Ovary (tissue), 10 donors: ENCODE measurements at places on chromosomes 12 and 14. TPM values are rescaled to one million over a fixed set of nuclear protein-coding genes. Genes with fewer than 3 reads are reported as not detected.
A peak's percentile ranks its signal among the peaks of the same experiment; 100 is the strongest.

- no peak overlapping the region for H3K4me3 ChIP-seq
- H3K36me3 ChIP-seq: no peaks in the 10 kb centered on the region
- no peak overlapping the region for H3K27ac ChIP-seq
- H3K4me1 ChIP-seq: no peaks in the 10 kb centered on the region
Measured at GRCh38 chr12:132308853-132309595, 20.4 kb downstream of the GALNT9 start.

GRCh38 chr12:119014368-119014767 lies 33.0 kb downstream of the SRRM4 start:
- no peaks in the 10 kb centered on the region for H3K27me3 ChIP-seq
- H3K4me1 ChIP-seq: no peaks in the 10 kb centered on the region
- H3K4me3 ChIP-seq: no peak overlapping the region
- DNase-seq: no peak
- no peaks in the 10 kb centered on the region for H3K36me3 ChIP-seq

MYF5 gene
- total RNA-seq: not detected

DNA sequence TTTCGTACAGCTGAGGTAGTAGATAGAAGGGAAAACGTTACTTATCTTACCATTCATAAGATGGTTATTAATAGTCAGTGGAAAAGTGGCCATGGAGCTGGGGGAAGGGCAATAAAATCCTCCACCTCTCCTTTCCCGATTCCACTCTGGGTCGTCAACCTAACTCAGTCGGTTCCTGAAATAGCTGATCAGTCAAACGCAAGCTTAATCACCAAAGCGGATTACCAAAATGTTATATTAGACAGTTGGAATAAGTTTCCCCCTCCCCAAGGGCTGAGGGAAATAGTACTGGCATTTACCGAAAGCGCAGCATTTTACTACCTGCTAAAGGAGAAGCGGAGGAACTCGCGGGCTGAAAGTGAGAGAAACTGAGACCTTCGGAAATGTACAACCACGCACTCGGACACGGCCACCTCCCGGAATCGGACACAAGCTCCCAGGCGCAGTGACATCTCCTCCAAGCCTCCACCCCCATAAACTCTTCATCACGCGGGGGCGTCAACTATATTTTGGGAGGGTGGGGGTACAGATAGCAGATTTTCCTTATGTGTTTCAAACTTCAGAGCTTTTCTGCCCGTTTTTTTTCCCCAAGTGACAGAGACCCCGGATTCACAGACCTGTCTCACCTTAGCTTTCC lies 1.2 kb downstream of the PPM1H start:
- no peak overlapping the region for H3K27ac ChIP-seq
- H3K4me1 ChIP-seq: no peaks in the 10 kb centered on the region
- H3K36me3 ChIP-seq: no peaks in the 10 kb centered on the region

DNA sequence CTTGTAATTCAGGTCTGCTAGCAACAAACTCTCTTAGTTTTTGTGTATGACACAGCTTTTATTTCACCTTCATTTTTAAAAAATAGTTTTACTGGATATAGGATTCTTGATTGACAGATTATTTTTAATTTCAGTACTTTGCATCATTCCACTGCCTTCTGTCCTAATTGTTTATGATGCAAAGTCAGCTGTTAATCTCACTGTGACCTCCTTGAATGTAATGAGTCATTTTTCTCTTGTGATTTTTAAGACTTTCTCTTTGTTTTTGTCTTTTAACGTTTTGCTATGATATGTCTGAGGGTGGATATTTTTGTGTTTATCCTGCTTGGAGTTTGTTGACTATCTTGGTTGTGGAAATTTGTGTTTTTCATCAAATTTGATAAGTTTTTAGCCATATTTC lies 126.3 kb upstream of the FBXO33 start:
- no peaks in the 10 kb centered on the region for H3K4me1 ChIP-seq
- no peak overlapping the region for H3K27ac ChIP-seq
- no peaks in the 10 kb centered on the region for H3K36me3 ChIP-seq

GRCh38 chr14:69489495-69489894 lies 5.0 kb downstream of the PLEKHD1 start:
- H3K27ac ChIP-seq: no peak overlapping the region
- H3K27me3 ChIP-seq: no peaks in the 10 kb centered on the region
- H3K4me1 ChIP-seq: peaks cover 5% of the 10 kb centered on the region
- H3K36me3 ChIP-seq: no peaks in the 10 kb centered on the region
- DNase-seq: no peak

DNA sequence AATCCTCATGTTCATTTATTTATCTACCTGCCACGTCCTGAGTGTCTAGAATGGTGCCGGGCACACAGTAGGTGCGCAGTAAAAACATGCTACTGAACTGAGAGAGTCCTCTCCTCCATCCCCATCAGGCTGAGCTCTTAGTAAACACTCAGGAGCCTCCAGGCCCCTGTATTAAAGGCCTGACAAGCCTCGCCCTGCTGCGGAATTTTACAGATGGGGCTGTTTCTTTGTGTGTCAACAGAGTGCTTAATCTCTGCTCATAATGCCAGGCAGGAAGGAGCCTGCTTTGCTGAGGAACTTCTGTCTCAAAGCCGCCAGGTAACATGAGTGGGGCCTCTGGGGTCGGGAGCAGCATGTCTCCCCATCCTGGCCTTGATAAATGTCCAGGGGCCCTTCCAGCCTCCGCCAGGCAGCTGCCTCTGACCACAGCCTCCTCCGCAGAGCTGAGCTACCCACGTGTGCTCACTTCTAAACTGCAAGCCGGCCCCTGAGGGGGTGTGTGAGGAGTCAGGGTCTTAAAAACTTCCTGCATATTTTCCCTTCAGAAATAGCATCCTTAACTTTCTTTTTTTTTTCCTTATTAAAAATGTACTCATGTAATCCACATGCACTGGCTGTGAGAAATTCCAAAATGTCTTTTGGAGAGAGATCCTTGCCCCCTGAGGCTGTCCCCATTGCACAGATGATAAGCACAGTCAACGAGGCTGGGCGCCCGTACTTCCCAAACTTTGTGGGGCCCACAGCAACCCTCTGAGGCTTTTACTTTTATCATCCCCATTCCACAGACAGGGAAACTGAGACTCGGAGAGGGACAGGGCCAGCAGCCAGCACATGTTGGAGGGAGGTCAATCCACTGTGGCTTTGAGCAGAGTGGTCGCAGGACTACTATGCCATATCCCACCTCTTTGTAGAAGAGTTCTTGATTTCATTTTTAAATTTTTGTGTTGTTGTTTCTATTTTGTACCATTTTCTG lies 116.0 kb upstream of the NCOR2 start:
- no peaks in the 10 kb centered on the region for H3K27me3 ChIP-seq
- no peak overlapping the region for H3K4me3 ChIP-seq
- peaks cover 19% of the 10 kb centered on the region for H3K4me1 ChIP-seq
- no peak overlapping the region for H3K27ac ChIP-seq
- DNase-seq: no peak
- no peaks in the 10 kb centered on the region for H3K36me3 ChIP-seq

- peaks cover 4% of the 10 kb centered on the region for H3K4me1 ChIP-seq
- peak overlapping the region; percentile 26 for H3K27ac ChIP-seq
- H3K36me3 ChIP-seq: no peaks in the 10 kb centered on the region
- peak; percentile 25 for DNase-seq
Measured at GRCh38 chr12:29710104-29710503, 73.6 kb downstream of the TMTC1 start.

AQP2 gene
- 2.1 TPM for total RNA-seq

REP15 gene
- 2.4 TPM for total RNA-seq

DNA sequence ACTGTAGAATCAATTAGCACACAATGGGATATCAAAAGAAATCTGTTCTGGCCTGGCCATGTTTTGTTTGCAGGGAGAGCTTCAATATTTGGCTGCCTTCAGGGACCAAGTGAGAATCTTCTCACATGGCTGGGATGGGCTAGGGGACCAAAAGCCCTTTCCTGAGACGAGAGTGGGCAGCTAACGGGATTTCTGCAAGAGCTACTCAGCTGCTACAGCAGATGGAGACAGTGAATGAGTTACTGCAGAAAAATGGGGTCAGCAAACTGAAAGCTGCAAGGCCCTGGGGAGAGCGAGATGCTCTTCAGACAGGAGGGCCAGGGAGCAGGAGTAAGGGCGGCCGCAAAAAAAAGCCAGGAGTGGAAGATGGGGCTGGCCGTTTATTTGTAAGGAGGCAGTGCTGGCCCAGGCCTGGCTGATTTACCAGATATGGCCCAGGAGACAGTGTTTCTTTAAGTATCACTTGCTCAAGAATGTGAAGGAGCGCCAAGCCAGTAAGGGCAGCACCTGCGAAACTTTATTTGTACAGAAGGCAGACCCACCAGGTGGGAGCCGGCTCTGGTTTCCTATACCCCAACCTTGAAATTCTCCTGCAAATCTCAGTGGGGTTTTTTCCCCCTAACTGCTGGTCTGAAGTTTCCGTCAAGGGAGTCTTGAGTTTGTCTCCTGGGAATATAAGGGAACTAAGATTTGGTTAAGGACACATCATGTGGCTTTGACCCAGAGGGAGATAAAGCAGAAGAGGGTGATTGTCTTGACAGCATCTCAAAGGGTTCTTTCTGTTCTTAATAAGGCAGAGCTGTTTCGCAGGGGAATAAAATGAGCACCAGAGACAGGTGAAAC lies 57.8 kb downstream of the SSH1 start:
- no peaks in the 10 kb centered on the region for H3K27me3 ChIP-seq
- no peaks in the 10 kb centered on the region for H3K36me3 ChIP-seq
- peaks cover 13% of the 10 kb centered on the region for H3K4me1 ChIP-seq
- no peak overlapping the region for H3K4me3 ChIP-seq
- no peak overlapping the region for H3K27ac ChIP-seq

- H3K4me1 ChIP-seq: no peaks in the 10 kb centered on the region
- H3K36me3 ChIP-seq: no peaks in the 10 kb centered on the region
- H3K27ac ChIP-seq: no peak overlapping the region
- H3K27me3 ChIP-seq: no peaks in the 10 kb centered on the region
Measured at GRCh38 chr14:20377171-20377570, 33.7 kb downstream of the PARP2 start.

KLHL33 gene
- 1.0 TPM for total RNA-seq

GRCh38 chr12:58814036-58814435 lies 106.3 kb downstream of the LRIG3 start:
- no peaks in the 10 kb centered on the region for H3K4me1 ChIP-seq
- H3K36me3 ChIP-seq: no peaks in the 10 kb centered on the region
- H3K4me3 ChIP-seq: no peak overlapping the region
- H3K27ac ChIP-seq: no peak overlapping the region

- H3K4me1 ChIP-seq: no peaks in the 10 kb centered on the region
- no peaks in the 10 kb centered on the region for H3K36me3 ChIP-seq
- H3K27ac ChIP-seq: no peak overlapping the region
- H3K4me3 ChIP-seq: no peak overlapping the region
Measured at GRCh38 chr12:30098677-30099076, 314.9 kb upstream of the TMTC1 start.

TAS2R42 gene
- total RNA-seq: not detected

DNA sequence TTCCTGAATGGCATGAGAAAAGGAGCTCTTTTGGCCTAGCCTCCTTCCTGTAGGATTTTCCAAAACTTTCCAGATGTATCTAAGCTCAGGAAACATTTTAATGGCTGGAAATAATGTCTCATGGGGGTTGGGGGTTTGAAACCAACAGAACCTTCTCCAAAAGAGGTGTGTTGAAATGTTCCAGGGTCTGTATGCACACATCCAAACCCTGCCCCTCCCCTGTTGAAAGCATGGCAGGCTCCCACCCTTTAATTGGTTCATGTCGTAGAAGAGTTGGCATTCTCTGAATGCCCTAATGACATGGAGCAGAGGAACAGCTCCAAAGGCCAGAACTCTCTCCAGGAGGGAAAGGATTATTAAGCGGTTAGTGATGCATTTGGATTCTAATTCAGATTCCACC lies 353.2 kb downstream of the ZFP36L1 start:
- H3K4me1 ChIP-seq: peaks cover 7% of the 10 kb centered on the region
- DNase-seq: no peak
- H3K27ac ChIP-seq: no peak overlapping the region
- no peaks in the 10 kb centered on the region for H3K27me3 ChIP-seq
- no peak overlapping the region for H3K4me3 ChIP-seq
- no peaks in the 10 kb centered on the region for H3K36me3 ChIP-seq

DNA sequence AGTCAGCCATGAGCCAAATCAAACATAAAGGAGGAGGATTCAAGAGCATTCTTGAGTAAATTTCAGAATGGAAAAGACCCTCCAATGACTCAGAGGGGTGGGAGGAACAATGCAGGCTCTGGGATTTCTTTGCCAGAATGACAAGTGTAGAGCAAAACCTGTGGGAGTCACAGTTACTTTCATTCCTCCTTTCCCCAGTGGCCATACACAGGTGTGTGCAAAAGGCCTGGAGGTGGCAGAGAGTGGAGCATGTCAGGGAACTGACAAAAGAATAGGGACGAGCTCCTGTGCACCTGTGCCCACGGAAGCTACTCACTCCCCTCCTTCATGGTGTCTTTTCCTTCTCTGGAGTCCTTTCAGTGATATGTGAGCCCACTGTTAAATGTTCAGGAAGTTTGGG lies 9.4 kb upstream of the CIPC start:
- no peak overlapping the region for H3K4me3 ChIP-seq
- no peaks in the 10 kb centered on the region for H3K4me1 ChIP-seq
- H3K27me3 ChIP-seq: no peaks in the 10 kb centered on the region
- H3K27ac ChIP-seq: no peak overlapping the region
- DNase-seq: no peak

NAV3 gene
- total RNA-seq: 31.4 TPM

- H3K27ac ChIP-seq: no peak overlapping the region
- H3K4me1 ChIP-seq: no peaks in the 10 kb centered on the region
- DNase-seq: no peak
- no peaks in the 10 kb centered on the region for H3K36me3 ChIP-seq
- H3K4me3 ChIP-seq: no peak overlapping the region
Measured at GRCh38 chr14:104268295-104268694, 129.9 kb downstream of the KIF26A start.
